ENCODE measurements at places on chromosomes 12 and 14.

GRCh38 chr14:70278281-70278680 is 81.2 kb downstream of the COX16 start:
- DNase-seq, result no peak

- no peak for DNase-seq
Measured at GRCh38 chr14:54453252-54453651, 12.1 kb upstream of the CNIH1 start.

DNA sequence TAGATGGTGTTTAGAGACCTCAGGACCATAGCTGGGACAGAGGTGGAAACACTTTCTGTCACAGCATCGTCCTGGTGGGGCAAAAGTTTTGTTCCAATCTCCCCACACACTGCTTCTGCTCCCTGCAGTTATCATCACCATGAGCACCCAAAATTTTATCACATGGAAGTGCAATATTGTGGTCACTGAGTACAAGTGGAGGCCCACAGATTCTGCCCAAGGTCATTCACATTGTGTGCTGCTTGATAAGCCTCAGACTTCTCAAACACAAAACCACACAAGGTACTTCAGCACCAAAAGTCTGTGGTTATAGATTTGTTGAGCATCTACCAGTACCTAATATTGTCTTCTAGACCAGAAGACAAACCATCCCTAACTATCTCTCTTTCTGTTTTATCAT is 554 bp upstream of the KRT77 start:
- no peak for DNase-seq

- DNase-seq, result no peak
Measured at GRCh38 chr12:91967590-91967989, 178.1 kb downstream of the BTG1 start.

DNA sequence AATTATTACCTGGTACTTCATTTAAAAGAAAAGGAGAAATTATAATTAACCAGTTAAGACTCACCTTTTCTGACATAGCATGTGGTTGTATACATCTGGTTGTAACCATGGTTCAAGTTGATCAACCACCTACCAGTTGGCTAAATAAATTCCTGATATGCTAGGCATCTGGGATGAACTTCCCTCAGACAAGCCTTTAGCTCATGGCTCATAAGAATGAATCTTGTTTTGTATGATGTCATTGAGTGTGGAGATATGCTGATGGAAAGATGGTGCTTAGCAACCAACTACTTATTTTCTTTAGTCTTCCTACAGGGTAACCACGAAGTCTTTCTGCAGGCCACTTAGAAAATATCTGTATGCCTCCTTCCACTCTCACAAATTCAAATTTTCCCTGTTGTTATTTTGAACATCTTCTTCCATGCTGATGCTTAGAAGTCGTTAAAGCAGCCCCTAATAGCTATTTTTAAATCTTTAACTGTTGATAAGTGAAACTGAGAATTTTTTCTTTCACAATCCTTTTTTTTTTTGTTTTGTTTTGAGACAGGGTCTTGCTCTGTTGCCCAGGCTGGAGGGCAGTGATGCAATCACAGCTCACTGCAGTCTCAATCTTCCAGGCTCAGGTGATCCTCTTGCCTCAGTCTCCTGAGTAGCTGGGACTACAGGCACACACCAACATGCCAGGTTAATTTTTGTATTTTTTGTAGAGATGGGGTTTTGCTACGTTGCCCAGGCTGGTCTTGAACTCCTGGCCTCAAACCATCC is 51.9 kb upstream of the PTHLH start:
- no peak for DNase-seq

DNA sequence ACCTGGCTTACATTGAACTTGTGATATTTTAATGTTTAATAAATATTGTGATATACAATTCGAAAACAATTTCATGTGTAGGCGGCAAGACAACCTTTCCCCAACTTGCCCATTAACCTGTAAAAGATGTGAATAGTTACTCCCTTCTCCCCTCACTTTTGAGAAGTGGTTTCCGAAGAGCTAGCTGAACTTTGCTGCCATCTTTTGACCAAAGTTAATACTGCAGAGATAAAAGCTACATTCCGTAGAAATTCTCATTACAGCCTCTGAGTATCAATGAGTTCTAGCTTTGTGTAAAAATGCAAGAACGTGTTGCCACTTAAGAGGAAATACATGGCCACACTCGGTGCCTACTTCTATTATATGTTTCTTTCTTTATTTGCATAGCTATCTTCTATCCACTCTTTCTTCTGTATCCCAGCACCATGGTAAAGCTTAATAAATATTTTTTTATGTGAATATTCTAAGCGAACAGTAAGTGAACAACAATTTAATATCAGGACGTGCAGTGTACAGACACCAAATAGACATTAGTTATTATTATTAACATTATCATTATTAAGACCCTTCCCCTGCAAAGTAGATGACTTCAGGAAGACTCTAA is 105.1 kb upstream of the TMEM260 start:
- DNase-seq, result peak; percentile 18

DNA sequence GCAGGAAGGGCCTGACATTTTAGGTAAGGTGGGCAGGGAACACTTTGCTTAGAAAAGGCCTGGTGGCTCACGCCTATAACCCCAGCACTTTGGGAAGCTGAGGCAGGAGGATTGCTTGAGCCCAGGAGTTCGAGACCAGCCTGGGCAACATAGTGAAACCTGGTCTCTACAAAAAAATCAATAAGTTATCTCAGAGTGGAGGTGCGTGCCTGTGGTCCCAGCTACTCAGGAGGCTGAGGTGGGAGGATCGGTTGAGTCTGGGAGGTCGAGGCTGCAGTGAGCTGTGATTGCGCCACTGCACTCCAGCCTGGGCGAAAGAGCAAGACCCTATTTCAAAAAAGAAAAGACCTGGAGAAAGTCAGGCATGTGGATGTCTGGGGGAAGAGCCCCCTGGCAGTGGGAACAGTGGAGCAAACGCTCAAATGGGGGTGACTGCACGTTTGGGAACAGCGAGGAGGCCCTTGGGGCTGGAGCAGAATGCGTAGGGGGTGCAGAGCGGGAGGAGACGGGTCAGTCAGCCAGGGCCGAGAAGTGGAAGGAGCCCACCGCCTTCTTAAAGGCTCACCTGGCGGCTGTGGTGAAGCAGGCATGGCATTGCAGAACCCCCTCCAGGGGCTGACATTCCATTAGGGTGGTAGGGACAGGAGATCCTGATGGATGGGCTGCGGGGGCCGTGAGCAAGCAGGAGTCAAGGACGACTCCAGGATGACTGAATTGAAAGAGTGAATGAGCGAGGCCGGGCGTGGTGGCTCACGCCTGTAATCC is 6.2 kb upstream of the KIF26A start:
- DNase-seq, result peak; percentile 2

All from nephron progenitor cell (in vitro differentiated cells).